ENCODE measurements at places on chromosomes 12 and 14.

GRCh38 chr12:26539131-26539530, 293.9 kb downstream of the ITPR2 start:
- DNase-seq: no peak

- DNase-seq: peak; percentile 40
Measured at GRCh38 chr12:130872179-130873096, 572 bp downstream of the RAN start.

GRCh38 chr12:70641691-70642090, 4.5 kb upstream of the PTPRB start:
- no peak for DNase-seq

DNA sequence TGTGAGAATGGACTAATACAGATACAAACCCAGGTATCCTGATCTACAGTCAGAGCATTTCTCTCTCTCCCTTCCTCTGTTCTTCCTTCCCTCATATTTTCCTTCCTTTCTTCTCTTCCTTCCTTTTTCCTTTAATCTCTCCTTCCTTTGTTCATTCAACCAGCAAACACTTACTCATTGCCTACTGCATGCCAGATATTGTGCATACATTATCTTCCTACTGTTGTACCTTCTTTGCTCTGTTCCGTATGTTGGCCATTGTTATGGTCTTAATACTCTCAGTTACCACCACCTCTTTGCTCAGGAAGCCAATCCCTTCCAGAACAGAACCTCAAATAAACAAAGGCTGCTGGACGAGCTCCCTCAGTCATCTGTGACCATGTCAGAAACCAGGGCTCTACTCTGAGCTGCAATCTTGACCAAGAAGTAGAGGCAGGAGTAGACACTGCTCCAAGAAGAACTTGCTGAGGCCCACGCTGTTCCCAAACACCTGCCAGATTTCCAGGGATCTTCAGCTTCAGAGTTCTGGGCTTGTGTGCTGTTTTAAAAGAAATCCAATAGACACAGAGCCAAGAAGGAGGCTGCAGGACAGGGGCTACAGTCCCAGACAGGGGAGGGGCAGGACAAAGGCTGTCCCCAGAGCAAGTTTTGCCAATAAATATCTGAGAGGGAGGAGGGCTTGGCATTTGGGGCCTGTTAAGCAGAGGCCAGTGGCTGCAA, 526.7 kb upstream of the TBX3 start:
- no peak for DNase-seq

DNA sequence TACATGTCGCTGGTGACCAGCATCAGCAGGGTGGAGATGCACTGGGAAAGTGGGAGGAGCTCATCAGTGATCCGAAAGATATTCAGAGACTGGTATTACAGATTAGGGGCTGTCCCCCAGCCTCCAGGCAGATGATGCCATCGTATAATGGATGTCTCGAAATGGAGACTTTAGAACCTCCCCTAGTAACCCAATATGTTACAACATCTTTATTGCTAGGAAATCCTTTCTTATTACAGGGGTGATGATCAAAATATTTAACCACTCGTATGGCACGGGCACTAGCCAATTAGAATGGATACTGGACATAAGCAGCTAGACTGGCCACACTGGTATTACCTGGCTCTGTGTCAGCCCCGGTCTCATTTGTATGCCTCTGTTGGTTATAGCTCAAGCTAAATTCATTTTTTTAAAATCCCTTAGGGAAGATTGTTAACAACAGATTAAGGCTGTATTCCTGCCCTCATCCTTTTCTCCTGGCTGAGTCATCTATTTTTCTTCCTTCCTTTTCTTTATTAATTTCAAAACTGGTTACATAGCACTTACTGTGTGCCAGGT, 10.8 kb upstream of the CEBPE start:
- no peak for DNase-seq

DNA sequence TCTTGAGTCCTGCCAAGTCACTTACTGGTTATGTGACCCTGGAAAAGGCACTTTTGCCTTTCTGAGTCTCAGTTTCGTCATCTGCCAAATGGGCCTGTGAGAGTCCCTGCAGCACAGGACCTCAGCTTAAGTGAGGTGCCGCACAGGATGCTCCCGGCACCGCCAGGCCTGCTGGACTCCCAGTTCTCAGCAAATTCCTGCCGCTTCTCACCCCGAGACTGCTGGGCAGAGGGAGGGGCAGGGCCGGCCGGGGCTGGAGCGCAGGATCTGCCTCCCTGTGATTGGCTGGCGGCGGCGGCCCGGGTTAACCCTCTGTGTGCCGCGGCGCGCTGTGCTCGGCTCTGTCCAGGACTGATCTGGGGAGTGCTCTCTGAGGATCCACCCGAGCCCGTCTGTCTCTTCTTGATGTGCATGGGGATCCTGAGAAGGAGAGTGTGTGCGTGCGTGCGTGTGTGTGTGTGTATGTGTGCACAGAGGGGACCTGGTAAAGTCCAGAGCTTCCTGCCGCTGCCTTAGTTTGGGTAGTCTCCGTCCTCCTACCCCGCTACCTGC, 8.6 kb downstream of the SETD1B start:
- DNase-seq: no peak

DNA sequence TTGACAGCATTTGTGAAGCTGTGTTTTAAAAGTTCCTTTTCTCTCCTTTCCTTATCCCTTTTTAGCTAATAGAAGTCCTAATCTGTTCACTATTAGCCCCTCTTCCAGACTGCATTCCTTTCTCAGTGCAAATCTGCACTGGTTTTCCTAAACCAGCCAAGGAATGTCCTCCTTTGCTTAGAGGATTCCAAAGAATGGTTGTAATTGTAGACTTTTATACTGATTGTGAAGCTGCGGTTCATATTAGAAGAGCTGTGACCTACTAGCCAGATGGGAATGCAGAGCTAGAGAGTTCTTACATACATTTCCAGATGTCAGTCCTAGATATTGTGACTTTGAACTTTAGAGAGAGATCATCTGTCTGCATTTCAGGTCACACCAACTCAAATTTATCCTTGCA, 79.8 kb downstream of the MYRFL start:
- no peak for DNase-seq

All from stimulated activated CD4-positive, alpha-beta T cell treated with anti-CD3 and anti-CD28 coated beads, Interleukin-4, amount 100 ng/mL, for 4 hours (primary cell).